ENCODE measurements at places on chromosomes 3 and 15.

GRCh38 chr3:147737376-147737775 is 328.2 kb downstream of the ZIC1 start:
- no peak for DNase-seq

- DNase-seq = peak; percentile 25
Observed at GRCh38 chr15:33309602-33310276, 1.0 kb upstream of the RYR3 start.

DNA sequence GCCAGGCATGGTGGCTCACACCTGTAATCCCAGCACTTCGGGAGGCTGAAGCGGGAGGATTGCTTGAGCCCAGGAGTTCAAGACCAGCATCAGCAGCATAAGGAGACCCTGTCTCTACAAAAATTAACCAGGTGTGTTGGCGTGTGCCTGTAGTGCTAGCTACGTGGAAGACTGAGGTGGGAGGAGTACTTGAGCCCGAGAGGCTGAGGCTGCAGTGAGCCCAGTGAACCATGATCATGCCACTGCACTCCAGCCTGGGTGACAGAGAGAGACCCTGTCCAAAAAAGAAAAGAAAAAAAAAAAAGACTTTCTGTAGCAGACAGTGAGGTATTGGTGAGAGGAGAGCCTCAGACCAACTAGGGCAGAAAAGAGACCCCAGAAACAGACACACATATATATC is 263.8 kb downstream of the XXYLT1 start:
- no peak for DNase-seq

DNA sequence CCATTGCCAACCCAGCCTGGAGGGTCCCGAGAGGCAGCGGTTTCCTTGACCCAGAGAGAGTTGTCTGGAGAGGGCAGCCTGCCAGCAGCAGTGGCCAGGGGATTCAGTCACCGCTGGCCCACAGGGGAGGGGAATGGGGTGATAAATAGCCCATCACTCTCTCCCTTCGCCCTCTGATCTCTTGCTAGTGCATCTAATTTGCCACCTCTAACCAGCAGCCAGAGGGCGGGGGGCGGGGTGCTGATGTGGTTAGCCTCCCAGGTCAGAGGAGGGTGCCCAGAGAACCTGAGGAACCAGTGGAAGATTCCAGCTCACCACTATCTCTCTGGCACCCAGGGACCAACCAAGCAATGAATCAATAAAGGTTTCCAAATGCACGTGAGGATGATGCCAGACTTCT is 35.1 kb upstream of the SLC6A11 start:
- DNase-seq = no peak

DNA sequence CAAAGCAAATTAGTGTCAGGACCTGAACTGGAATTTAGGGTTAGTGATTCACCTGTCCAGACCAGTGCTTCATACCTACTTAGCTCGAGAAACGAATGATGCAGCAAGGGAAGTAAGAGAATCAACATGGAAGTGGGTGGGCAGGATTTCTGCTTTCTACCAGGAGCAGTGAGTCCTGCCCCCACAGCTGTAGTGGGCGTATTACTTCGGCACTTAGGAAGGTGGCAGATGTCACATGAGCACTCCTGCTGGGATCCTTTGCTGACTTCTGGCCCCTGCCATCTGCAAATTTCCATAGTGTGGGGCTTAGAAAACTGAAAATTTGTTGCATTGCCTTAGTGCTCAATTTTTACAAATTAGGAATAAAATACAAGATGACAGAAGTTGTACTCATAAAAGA is 31.2 kb downstream of the RYR3 start:
- no peak for DNase-seq

- peak; percentile 26 for DNase-seq
Observed at GRCh38 chr3:53921296-53921695, 29.6 kb upstream of the SELENOK start.

DNA sequence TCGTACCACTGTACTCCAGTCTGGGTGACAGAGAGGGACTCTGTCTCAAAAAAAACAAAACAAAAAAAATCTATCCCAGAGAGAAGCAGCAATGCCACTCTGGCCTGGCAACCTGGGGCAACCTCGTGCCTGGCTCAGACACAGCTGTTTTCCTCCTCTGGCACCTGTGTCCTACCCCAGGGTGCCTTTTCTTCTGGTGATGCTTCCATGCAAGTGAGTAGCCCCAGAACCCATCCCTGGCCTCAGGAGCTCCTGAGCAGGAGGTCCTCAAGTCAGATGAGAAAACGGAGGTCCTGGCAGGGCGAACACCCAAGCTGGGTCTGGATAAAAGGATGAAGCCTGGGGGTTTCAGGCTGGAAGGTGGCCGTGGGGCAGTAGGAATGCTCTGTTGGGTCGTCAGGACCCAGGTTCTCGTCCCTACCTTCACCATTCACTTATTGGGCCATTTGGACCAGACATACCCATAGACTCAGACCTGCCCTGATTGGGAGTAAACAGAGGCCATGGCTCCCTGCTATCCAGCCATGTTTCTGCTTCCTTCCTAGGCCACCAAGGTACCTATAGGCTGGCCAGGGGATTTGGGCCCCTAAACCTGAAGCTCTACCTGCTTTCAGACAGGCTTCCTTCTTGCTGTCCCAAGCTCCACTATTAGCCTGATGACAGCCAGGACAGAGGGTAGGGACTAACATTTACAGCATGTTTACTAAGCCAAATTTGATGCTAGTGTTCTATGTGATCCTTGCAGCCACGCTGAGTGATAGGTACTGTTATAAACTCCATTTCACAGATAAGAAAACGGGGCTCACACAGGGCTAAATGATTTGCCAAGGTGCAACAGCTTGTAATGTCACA is 102.2 kb downstream of the DAPK2 start:
- no peak for DNase-seq

DNA sequence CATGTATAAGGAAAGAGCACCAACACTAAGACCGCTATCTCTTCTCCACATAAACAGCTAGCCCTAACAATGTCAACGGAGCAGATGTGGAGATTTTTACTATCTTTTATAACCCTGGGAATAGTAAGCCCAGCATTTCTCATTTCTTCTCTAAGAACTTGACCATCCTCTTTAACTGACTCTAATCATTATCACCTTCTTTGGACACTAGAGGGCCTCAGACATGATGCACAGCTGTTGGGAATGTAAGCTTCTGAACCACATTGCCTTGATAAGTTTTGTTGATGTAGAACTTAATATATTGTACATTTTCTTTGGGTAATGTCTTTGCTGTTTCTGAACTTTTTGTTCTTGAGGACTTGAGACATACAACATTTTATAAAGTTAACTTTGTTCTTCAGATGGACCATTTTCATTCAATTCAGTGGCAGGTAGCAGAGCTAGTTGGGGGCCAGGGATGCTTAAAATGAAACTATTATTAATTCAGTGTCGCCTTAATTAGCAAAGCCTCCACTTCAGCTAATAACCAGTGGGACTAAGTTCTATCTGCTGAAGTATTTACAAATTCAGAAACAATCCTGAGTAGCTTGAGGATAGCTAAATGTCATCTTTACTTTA is 9.6 kb upstream of the TAGLN3 start:
- peak; percentile 78 for DNase-seq

DNA sequence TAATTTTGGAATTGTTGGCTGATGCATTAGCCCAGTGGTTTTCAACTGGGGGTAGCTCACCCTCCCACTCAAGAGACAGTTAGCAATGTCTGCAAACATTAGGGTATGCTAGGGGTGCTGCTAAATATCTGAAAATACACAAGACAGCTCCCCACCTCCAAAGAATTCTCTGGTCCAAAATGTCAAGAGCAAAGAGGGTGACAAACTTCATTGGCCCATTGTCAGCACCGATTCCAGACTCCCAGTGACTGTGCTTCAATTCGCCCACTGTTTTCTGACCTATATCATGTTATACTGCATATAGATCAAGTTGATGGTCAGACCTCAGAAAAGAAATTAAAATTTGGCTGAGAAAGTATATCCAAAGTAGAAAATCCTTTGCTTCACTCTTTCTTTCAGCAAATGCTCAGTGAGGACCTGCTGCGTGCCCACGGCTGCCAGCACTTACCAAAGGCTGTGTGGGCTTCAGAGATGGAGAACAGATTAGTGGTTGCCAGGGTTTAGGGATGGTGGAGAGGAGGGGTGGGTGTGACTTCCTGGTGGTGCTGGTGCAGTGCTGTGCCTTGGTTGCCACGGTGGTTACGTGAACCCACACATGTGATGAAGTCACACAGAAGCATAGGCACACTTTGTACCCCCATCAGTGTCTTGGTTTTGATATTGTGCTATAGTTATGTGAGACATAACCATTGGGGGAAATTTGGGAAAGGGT is 204.0 kb downstream of the PLCL2 start:
- no peak for DNase-seq

GRCh38 chr3:71547249-71548198 is 36.0 kb downstream of the FOXP1 start:
- peak; percentile 23 for DNase-seq

- peak; percentile 64 for DNase-seq
Observed at GRCh38 chr3:180548050-180548449, 53.9 kb upstream of the TTC14 start.

- no peak for DNase-seq
Observed at GRCh38 chr15:51356983-51357382, 15.5 kb downstream of the GLDN start.

- DNase-seq = no peak
Observed at GRCh38 chr3:131048030-131048429, 21.4 kb downstream of the NEK11 start.

GRCh38 chr3:39641274-39641673 is 168.1 kb upstream of the MYRIP start:
- no peak for DNase-seq

- no peak for DNase-seq
Observed at GRCh38 chr15:101805605-101806345, 2.5 kb downstream of the OR4F6 start.

DNA sequence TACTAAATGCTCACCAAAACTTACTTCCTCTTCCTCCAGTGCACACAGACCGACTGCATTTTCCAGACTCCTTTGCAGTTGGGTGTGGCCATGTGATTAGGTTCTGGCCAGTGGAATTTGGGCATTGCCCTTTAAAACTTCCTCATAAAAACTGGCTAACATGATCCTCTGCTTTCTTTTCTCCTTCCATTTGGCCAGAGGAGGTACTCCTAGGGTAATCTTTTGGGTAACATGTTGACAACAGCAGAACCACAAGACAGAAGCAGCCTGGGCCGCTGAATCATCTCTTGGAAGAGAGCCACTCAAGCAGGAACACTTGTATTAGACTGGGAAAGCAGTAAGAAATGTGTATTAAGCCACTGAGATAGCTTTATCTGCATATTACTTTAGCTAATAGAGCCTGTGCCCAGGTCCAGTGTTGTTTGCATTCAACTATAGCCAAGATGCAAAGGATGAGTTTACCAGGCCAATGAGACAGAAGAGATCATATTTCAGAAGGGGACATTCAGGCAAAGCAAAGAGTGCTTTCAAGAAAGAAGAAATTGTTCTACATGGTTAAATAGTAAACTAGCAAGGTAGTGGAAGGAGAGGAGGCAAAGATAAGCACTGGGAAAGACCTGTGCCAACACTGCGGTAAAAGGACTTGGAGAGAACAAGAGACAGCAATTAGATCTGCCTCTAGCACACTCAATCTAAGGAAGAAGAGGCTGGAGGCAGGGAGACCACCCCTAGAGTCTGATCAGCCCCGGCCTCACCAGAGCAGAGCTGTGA is 79.8 kb downstream of the PLCH1 start:
- DNase-seq = peak; percentile 97

DNA sequence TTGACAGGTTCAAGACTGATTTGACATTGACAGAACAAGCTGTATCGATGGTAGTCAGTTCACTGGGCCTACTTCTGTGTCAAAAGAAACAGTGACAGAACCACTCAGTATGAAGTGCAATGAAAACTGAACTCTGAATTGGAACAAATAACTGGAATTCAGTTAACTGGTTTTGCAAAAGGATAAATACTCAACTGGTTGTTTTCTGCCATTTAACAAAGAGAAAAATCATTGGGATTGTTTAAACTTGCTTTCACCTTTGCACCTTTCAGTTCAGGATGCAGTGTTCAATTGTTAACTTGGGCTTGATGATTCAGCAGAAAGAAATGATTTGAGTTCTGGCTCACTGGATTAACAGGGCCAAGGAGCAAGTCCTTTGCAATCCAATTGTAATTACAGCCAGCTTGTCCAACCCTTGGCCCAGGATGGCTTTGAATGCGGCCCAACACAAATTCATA is 4.9 kb downstream of the BTD start:
- DNase-seq = peak; percentile 49

DNA sequence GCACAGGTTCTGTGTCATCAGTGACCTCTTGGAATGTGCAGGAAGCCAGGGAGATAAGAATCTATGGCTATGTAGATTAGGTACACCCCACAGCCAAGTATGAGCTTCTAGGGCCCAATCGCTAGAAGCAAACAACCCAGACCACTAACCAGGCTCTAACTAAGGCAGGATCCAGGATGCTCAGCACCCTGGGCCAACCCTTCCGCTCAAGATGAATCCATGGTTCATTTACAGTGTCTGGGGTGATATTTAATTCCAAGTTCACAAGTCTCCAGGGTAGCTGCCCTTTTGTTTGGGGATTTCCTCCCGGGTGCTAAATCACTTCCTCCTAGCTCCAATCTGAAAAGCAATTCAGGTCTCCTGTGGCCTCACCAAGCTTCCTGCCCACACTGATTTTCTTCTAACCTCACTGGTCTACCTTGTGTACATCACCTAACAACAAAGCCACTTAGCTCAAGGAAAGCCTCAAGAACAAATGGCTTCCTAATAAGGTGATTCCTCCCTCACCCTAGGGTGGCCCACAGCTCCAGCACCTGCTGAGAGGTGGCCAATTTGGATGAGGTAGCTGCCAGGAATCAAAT is 2.4 kb downstream of the EHD4 start:
- DNase-seq = no peak

GRCh38 chr3:59644479-59645402 is 594.9 kb upstream of the CFAP20DC start:
- DNase-seq = no peak

DNA sequence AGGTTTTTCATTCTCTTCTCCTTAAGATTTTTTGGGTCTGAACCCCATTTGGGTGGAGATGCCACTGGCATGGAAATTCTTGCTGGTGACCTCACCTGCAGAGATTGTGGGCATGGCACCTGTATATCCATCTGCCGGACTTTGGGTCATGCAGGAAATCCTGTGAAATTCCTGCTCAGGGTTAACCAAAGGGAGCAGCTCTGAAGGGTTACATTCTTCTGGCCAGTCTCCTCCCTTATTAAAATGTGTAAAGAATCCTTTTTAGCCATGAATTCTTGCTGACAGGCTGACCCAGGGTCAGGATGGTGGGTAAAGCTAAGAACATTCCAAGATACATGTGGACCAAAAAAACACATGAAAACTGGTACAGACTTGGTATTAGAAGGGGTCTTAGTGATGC is 27.4 kb downstream of the ARHGEF26 start:
- DNase-seq = no peak

GRCh38 chr3:53114412-53115074 is 15.7 kb downstream of the RFT1 start:
- DNase-seq = peak; percentile 65

- DNase-seq = no peak
Observed at GRCh38 chr15:31390777-31391486, 64.3 kb downstream of the KLF13 start.

DNA sequence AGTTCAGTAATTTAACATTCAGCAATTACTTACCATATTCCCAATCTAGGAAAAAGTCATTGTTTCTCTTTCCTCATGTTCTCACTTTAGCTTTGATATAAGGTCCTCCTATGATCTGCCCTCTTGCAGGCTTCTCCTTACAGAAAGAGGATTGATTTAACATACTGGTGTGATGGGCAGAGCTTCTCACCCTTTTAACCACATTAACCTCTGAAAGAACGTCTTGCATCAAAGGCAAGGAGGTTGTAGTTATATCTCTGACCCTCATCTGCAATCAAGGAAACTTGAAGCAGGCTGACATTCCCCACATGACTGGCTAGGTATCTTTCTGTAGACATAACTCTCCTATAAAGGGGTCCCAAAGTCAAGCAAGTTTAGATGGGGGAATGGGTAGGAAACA is 39.5 kb downstream of the BTLA start:
- DNase-seq = no peak
